Fibroblast of skin of left biceps (primary cell): ENCODE measurements at places on chromosomes 2 and 18.

DNA sequence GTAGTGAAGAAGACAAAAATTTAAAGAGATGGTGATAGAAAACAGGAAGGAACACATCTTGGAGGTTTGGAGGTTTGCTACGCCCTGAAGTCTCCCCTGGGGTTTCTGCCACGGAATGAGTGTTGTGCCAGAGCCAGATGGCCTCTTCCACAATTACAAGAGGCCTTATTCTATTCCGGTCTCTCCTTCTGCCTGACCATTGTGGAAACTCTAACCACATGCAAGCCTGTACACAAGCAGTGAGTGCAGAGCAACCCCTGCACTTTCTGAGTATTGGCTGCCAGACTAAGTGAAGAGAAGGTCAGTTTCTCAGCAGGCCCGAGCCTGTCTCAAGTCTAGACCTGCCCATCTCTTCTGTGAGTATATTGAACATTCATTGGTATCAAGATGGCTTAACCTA is 22.7 kb upstream of the MYO1B start:
- DNase-seq, result no peak

DNA sequence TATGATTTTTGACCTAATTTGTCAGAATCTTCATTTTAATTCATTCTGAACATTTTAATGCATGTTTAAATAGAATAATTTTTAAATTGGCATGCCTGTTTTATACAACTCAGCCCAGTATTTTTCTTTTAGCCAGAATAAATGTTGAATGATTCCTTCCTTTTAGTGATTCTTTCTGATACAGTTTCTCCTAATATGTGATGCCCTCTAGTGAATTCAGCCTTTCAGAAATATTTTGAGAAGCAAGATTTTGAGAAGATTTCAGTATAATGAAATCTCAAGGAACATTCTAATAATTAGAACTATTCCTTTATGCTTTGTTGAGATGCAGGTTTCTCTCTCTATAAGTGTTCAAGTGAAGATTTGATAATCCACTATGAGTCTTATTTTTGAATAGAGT is 28.5 kb downstream of the LCLAT1 start:
- no peak for DNase-seq

- no peak for DNase-seq
Measured at GRCh38 chr2:60549928-60550177, 3.6 kb downstream of the BCL11A start.

DNA sequence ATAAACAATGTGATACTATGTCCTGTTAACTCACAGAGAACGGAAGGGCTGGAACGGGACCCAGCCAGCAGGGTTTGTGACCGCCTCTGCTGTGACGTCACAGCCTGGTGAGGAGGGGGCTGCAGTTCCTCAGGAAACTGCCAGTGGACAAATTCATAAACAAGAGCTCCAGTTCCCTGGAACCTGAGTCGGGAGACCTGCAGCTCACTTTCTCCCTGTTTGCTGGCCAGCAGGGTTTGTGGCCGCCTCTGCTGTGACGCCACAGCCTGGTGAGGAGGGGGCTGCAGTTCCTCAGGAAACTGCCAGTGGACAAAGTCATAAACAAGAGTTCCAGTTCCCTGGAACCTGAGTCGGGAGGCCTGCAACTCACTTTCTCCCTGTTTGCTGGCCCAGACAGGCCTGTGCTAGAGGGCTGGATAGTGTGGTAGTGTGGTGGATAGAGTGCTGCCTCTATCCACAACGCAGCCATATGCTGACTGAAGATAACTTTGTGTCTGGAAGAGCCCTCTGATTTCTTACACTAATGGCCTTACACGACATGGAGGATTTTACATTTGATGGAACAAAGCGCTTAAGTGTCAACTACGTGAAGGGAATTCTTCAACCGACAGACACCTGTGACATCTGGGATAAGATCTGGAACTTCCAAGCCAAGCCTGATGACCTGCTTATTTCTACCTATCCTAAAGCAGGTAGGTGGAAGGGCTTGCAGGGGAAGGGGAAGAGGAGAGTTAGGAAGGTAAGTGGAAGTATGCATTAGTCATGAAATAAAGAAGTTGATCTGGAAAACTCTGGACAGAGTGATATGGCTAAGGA is at the start of gene SULT1C4:
Gene SULT1C4, plus strand, starts transcription at position 140 of the 816 bp plus-strand sequence. Its CDS starts 384 bp downstream, at position 524.
- no peak for DNase-seq

GRCh38 chr18:2571200-2572170 is at the start of the genes METTL4 and NDC80:
METTL4 (minus strand) TSS chr18:2571505; CDS start chr18:2567216, 4,289 bp downstream.
NDC80 (plus strand) TSS chr18:2571557; CDS start chr18:2572986, 1,429 bp downstream.
- peak; percentile 62 for DNase-seq

- DNase-seq, result peak; percentile 85
Measured at GRCh38 chr18:44537526-44537925, 143.2 kb upstream of the SETBP1 start.
